ENCODE measurements at places on chromosomes 3 and 15. TPM values are rescaled to one million over a fixed set of nuclear protein-coding genes. Genes with fewer than 3 reads are reported as not detected.

DNA sequence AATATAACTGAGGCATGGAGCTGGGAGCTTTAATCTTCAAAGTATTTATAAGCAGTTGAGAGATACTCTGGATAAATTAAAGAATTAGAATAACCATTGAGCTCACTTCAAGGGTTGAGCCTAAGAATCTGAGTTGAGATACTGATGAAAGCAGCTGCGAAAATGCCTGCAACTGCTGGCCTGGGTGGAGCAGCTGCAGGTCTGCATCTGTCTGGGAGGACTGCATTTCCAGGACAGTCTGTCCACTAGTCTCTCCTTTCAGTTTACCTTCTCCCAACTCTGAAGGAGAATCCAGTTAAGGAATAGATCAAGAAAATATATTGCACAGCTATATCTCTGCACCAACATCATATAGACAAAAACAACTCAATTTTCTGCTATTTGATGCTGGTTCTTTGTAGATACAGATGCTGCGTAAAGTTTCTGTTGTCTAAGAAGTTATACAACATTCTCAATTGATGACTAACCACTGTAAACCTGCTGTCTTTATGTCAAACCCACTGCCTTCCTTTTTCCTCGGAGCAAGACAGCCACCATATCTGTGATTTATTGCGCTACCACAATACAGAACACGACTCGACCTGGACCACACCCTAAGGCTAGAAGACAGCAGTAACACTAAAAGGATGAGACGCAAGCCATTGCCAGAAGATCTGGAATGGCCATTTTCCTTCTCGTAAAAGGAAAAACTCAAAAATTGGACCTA lies 245.1 kb downstream of the MAGI1 start:
- no peak overlapping the region for H3K4me3 ChIP-seq
- H3K27ac ChIP-seq = no peak overlapping the region
- H3K4me1 ChIP-seq = no peaks in the 10 kb centered on the region
- DNase-seq = no peak
- H3K36me3 ChIP-seq = no peaks in the 10 kb centered on the region

- no peak overlapping the region for H3K27ac ChIP-seq
- H3K4me3 ChIP-seq = peak overlapping the region; percentile 90
- peaks cover 14% of the 10 kb centered on the region for H3K36me3 ChIP-seq
- DNase-seq = no peak
Measured at GRCh38 chr3:161222662-161223061, 1.6 kb downstream of the NMD3 start.

GRCh38 chr3:110494728-110495127 lies 576.9 kb upstream of the NECTIN3 start:
- H3K4me1 ChIP-seq = no peaks in the 10 kb centered on the region
- no peak overlapping the region for H3K27ac ChIP-seq
- no peak for DNase-seq

- no peak overlapping the region for H3K4me3 ChIP-seq
- DNase-seq = no peak
- H3K27ac ChIP-seq = no peak overlapping the region
- no peaks in the 10 kb centered on the region for H3K36me3 ChIP-seq
- peaks cover 12% of the 10 kb centered on the region for H3K4me1 ChIP-seq
Measured at GRCh38 chr3:119812491-119813058, 30.7 kb downstream of the NR1I2 start.

DNA sequence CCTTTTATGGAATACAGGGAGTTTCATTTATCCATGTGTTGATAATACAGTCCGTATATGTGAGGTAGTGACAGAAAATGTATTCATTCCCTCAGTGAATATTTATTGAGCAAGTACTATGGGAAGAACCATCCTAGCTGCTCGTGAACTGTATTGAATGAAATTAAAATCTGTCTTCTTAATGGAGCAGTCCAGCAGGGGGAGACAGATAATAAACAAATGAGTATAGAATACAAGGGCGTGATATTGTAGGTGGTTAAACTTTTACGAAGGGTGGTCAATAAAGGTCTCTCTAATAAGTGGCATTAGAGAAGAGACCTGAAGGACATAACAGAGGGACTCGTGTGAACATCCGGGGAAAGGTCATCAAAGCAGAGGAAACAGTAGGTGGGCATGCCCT lies 62.7 kb upstream of the OSTN start:
- DNase-seq = no peak
- H3K36me3 ChIP-seq = no peaks in the 10 kb centered on the region
- no peak overlapping the region for H3K4me3 ChIP-seq
- peaks cover 6% of the 10 kb centered on the region for H3K4me1 ChIP-seq

The THAP10 gene
- total RNA-seq = not detected

The GHSR gene
- not detected for total RNA-seq

The GOLGA8N gene
- total RNA-seq = 8.1 TPM

The SEMA3F gene
- total RNA-seq = not detected

The NDN gene
- total RNA-seq = 2.4 TPM

Measured in activated CD4-positive, alpha-beta T cell treated with anti-CD3 and anti-CD28 coated beads, Interleukin-2, amount 10 ng/mL, durations not matched to agents 7 days and 5 days (primary cell).